Smooth muscle cell of the brain vasculature (primary cell): ENCODE measurements at places on chromosomes 13 and 19.

DNA sequence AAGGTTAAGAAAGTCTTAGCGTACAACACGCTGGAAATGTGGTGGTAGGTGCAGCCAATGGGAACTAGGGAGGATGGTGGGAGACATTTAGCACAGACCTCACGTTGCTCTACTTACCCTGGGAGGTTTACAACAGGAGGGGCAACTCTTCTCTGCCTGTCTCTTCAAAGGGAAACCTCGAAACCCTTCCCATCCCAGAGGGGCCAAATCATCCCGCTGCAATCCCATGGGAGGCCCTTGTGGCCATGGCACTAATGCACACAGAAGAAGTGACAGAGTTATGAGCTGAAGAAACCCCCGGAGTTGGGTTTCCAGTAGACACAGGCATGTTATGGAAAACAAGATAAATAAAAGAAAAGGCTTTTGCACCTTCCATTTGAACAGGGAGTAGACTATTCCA lies 35.6 kb downstream of the SHISA2 start:
- no peak for DNase-seq

DNA sequence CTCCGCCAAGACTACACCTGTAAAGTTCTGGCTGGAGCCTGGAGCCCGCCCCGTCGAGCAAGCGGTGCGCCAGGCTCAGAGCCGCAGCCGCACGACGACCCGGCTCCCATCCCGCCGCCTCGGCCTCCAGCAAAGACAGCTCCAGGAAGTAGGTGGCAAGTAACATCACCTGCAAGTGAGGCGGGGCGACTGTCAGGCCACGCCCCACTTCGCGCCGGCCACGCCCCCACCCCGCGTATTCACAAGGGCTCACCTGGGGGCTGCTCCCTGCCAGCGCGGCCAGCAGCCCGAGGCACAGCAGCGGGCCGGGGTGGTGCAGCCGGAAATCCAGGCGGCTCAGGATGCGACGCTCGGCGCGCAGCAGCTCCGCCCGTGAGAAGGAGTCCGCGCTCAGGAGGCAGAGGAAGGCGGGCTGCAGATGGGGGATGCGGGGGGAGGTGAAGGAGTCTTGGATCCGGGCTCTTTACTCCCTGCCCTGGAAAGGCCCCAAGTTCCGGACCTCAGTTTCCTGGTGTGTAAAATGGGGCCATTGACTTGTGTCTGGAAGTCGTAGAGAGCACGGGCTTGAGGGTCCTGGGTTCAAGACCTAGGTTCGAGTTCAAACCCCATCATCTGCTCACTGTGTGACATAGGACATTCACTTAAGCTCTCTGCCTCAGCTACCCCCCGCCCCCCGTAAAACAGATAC lies 3.2 kb downstream of the CCNP start:
- no peak for DNase-seq

- DNase-seq, result no peak
Measured at GRCh38 chr13:29480893-29481525, 114.5 kb downstream of the SLC7A1 start.

GRCh38 chr13:75197803-75198202 lies 284.2 kb downstream of the TBC1D4 start:
- no peak for DNase-seq

DNA sequence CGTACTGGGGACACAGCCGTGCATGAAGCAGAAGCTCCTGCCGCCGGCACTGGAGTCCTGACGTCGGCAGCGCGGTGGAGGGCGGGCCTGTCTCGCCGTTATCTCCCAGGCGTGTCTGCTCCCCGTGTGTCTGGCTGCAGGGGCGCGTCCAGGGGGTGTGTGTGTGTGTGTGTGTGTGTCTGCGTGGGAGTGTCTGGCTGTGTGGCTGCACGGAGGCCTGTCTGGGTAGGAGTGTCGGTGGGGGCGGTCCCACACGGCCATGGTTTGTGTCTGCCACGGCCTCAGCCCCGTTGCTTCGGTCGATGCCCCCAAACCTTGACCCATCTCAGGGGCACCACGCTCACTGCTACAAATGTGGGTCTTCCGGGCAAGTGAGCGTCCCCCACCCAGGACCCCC lies 18.3 kb downstream of the ARID3A start:
- no peak for DNase-seq

GRCh38 chr19:3375221-3376090 lies 9.1 kb downstream of the NFIC start:
- no peak for DNase-seq
